ENCODE measurements at places on chromosomes 2 and 18. TPM values are rescaled to one million over a fixed set of nuclear protein-coding genes. Genes with fewer than 3 reads are reported as not detected.

The GAL3ST2 gene
- total RNA-seq, result 0.37 TPM

The ZSWIM2 gene
- not detected for total RNA-seq

The STPG4 gene
- 0.83 TPM for total RNA-seq

The FOXD4L1 gene
- total RNA-seq, result 0.63 TPM

The OBSL1 gene
- total RNA-seq, result 29.0 TPM

The HOXD8 gene
- not detected for total RNA-seq

The SNORC gene
- total RNA-seq, result 8.2 TPM

The CRYGD gene
- total RNA-seq, result not detected

The CPO gene
- not detected for total RNA-seq

The IL1B gene
- 5.5 TPM for total RNA-seq

The C1QL2 gene
- not detected for total RNA-seq

The ALK gene
- not detected for total RNA-seq

The OR6B2 gene
- total RNA-seq, result not detected

The SLC5A7 gene
- total RNA-seq, result not detected

Data from MCF 10A (cell line).